ENCODE measurements at places on chromosomes 6 and 20. TPM values are rescaled to one million over a fixed set of nuclear protein-coding genes. Genes with fewer than 3 reads are reported as not detected.

TSHZ2 gene
- total RNA-seq = not detected

TFAP2D gene
- total RNA-seq = not detected

OR12D1 gene
- not detected for total RNA-seq

RMND1 gene
- 12.1 TPM for total RNA-seq

EXOC2 gene
- total RNA-seq = 12.6 TPM

PSMG4 gene
- total RNA-seq = 27.4 TPM

PTGIS gene
- 0.05 TPM for total RNA-seq

GLP1R gene
- not detected for total RNA-seq

Data from A549 treated with DMSO at 1 μM for 4 hours (cell line).